ENCODE measurements at places on chromosomes 6 and 20. TPM values are rescaled to one million over a fixed set of nuclear protein-coding genes. Genes with fewer than 3 reads are reported as not detected.

The HLA-DQA1 gene
- total RNA-seq, result not detected

The OR2W1 gene
- not detected for total RNA-seq

The NHLRC1 gene
- 1.9 TPM for total RNA-seq

The MARCKS gene
- 27.1 TPM for total RNA-seq

The CLPSL1 gene
- total RNA-seq, result not detected

The CLVS2 gene
- total RNA-seq, result 0.07 TPM

The NKAIN2 gene
- total RNA-seq, result not detected

The SRMS gene
- not detected for total RNA-seq

The ZNF341 gene
- 3.8 TPM for total RNA-seq

The OPN5 gene
- not detected for total RNA-seq

The DUSP15 gene
- total RNA-seq, result 1.0 TPM

The B3GAT2 gene
- total RNA-seq, result 0.04 TPM

The SLC35A1 gene
- total RNA-seq, result 7.2 TPM

The TENT5A gene
- 1.0 TPM for total RNA-seq

The TREM2 gene
- not detected for total RNA-seq

The BLCAP gene
- total RNA-seq, result 50.1 TPM

The MMS22L gene
- 16.6 TPM for total RNA-seq

The C6orf58 gene
- 0.24 TPM for total RNA-seq

The APOBEC2 gene
- total RNA-seq, result not detected

The SLC2A10 gene
- not detected for total RNA-seq

The PREP gene
- total RNA-seq, result 37.7 TPM

The REM1 gene
- not detected for total RNA-seq
